ENCODE measurements at places on chromosomes 6 and 20.

- DNase-seq, result no peak
Measured at GRCh38 chr6:165988757-165989456, 178.7 kb downstream of the TBXT start.

- no peak for DNase-seq
Measured at GRCh38 chr6:6057442-6058053, 50.8 kb upstream of the NRN1 start.

GRCh38 chr6:80163754-80164187, 57.3 kb downstream of the BCKDHB start:
- DNase-seq, result no peak

GRCh38 chr6:116465246-116465645, 4.1 kb downstream of the CALHM6 start:
- no peak for DNase-seq

- no peak for DNase-seq
Measured at GRCh38 chr6:17086469-17086868, 15.4 kb upstream of the STMND1 start.

- no peak for DNase-seq
Measured at GRCh38 chr6:17268114-17268513, 13.0 kb upstream of the RBM24 start.

DNA sequence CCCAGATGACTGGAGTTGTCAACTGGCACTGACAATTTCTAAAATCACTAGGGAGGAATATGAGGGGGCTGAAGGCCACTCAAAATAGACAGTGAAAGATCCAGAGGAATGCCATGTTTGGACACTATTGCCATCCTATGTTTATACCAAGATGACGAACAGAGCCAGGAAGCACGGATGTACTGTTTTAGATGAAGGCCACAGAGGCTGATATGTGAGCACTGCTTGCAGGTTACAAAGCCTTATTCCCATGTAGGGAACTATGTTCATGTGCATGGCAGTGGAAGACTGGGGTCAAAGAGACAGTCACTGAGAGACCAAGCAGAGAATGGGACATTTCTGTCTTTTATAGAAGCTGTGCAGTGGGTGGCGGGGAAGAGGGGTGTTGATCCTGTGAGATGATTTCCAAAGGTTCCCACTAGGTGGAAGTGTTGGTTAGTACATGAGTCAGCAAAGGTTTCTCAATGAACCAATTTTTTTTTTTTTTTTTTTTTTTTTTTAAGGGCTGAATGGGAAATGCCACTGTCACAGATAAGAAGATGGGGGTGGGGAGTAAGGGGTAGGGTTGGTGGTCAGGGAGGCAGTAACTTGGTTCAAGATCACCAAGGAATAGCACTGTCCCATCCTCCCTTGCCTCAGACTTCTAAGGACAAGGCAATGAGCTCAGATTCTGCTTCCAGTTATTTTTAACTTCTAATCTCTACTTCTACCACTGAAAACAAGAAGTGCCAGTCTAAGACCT, 46.7 kb upstream of the MOCS1 start:
- DNase-seq, result peak; percentile 48

DNA sequence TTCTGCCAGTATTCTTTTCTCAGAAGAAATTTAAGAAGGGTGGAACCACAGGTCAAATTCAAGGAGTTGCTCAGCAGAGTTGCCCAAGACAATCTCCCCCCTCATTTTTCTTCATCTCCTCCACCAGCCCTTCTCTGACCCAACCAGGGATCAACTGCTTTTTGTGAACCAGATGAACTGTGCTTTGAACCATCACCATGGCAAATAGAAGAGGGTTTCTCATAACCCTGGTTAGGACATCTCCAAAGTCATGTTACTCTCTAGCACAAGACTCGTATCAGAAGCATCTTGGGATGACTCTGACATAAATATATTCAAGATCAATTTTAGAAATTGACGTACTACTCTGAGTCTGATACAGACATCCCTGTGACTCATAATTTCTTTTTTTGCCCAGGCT, 130.7 kb downstream of the ALDH8A1 start:
- no peak for DNase-seq

DNA sequence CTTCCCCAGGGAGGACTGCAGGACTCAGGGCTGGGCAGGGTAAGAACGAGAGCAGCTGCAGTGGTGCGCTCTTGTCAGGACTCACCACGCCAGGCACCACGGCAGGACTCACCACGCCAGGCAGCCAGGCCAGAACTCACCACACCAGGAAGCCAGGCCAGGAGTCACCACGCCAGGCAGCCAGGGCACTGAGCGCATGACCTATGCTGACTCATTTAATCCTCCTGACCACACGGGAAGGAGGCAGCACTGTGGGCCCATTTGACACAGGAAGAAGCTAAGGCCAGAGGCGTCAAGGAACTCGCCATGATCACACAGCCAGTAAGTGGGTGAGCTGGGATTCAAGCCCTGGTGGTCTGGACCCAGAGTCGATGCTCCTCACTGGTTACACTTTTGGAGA, 189.3 kb downstream of the PREX1 start:
- DNase-seq, result no peak

DNA sequence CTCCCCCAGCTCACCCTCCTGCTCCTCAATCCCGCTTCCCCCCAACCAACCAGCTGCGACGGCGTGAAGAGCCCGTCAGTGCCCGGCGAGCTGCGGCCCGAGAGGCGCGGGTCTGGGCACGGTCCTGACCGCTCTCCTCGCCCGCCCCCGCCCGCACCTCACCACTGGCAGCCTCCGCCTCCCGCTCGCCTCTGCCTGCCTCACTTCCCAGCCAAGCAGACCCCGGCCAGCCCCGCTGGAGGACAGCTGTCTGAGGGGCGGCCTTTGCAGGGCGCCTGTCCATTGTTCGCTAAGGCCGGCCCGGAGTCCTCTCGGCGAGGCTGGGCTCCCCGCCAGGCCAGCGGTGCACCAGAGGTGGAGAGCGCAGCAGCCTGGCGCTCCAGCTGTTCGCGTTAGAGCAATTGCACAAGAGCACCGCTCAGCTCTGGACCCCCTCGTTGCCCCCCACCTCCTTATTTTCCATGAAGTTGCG, 1.3 kb downstream of the SOBP start:
- no peak for DNase-seq

DNA sequence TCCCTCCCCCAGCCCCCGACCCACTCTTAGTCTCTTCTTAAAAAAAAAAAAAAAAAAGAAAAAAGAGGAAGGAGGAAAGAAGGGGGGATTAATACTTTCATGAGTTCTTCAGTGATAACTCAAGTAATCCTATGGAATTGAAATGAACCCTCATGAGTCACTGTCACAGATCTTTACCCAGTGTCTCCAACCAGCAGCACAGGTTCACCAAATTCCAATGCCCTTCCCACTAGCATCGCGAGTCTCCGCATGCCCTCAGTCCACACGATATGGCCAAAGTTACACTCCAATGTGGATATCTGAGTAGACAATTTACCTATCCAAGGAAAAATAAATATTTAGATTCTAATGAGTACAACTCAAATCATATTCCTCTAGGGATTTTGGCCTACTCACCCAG, 74.5 kb downstream of the MDN1 start:
- no peak for DNase-seq

GRCh38 chr20:59820204-59821041, 113.0 kb downstream of the SYCP2 start:
- DNase-seq, result no peak

GRCh38 chr6:169185692-169186485, 67.8 kb downstream of the THBS2 start:
- DNase-seq, result no peak

DNA sequence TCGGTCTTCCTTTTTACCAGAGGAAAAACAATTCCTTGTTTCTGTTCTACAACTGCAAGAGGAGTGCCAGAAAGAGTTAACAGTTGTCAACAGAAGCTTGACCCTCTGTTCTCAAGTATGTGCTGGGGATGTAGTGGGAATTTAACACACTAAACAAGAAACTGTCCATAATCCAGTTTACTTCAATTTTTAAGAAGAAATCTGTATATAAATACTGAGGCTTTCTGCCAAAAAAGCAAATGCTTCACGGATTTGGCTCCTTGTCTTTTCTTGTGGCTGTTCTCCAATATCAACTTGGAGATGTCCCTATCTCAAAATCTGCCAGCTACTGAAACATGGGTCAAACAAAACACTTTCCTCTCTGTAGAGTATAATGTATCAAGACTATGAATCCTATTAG, 26.8 kb downstream of the REV3L start:
- DNase-seq, result no peak

GRCh38 chr6:148105695-148106094, 236.9 kb upstream of the SASH1 start:
- DNase-seq, result no peak

DNA sequence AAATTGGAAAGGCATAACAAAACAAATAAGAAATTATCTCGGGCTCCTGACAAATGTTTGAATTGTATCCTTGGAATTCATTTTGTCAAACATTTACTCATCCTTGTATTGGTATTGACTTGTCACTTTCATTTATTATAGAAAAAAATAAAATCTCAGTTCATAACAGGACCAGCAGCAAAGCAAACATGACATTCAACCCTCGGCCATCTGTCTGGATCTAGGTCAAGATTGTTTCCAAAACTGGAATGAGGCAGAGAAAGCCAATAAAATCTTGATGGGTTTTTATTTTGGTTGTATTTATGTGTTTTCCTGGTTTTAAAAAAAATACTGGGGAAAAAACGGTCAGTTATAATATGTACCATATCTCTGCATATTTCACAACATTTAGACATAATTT, 42.9 kb upstream of the FABP7 start:
- DNase-seq, result no peak

GRCh38 chr6:63066055-63066704, 145.1 kb upstream of the FKBP1C start:
- no peak for DNase-seq

GRCh38 chr20:13331536-13331935, 110.5 kb downstream of the ISM1 start:
- no peak for DNase-seq

DNA sequence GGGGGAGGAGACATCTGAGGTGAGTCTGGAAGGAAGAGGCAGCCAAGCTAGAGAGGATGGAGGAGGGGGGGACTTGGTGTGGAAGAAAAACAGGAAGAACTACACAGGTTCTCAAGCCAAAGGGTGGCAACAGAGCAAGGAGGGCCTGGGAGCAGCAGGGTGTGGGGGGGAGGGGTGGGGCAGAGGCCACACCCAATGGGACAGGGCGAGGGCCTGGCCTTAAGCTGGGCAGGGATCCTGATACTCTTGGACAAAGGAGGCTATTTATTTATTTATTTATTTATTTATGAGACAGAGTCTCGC, 359.0 kb downstream of the ZFAND3 start:
- no peak for DNase-seq

DNA sequence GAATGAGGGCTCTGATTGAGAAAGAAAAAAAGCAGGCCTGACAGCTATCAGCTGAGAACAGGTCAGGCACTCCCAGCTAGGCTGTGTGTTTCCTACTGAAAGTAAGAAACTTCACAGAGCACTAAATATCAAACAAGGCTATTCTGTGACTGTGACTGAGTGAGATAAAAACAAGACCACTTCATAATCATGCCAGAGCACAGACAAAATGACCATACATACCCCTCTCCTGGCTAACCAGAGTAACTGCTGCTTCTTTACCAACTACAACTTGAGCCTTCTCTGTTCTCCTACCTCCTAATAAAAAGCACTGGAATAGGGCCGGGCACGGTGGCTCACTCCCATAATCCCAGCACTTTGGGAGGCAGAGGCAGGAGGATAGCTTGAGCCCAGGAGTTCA, 6.8 kb upstream of the BTN1A1 start:
- no peak for DNase-seq

DNA sequence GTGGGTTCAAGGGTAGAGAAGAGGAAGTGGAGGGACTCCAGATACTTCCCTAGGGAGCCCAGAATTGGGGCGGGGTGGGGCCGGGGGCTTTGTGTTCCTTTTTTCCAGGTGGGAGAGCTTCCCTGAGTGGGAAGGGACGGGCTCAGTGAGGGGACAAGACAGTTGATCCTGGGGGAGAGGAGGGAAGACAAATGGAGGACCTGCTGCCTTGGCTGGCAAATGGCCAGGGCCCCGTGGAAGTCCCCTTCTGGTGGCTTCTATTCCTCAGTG, 2.6 kb downstream of the CTSZ start:
- no peak for DNase-seq

DNA sequence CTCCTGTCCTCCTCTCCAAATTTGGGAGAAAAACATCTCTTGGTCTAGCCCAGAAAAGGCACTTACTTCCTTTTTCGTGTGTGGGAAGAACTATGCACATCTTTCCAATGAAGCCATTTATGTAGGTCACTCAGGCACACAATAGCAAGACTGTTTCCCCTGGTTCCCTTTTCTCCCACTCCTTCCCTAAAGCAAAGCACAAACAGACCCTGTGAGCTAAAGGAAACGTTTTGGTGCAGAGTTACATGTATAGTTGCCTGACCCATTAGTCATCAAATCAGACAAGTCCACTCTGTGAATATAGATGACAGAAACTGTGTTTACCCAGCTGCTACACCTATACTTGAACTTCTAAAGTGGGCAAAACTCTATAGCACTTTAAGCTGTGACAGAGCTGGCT, 474.6 kb downstream of the COL12A1 start:
- DNase-seq, result no peak

DNA sequence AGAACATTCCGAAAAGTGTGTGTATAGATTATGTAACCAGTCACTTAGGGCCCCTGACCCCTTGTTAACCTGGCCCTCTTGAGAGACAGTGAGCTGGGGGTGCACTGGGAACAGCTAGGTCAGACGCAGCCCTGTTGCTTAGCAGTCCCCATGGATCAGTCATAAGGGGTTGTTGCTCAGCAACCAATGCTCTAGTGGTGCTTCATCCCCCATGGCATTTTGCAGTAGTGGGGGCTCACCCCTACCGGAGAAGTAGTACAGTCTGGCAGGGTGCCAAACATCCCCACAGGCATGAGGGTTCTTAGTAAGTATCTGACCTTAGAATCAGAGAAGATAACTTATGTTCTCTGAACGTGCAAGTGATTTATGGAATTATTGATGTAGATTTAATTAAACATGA, 12.3 kb downstream of the PKIB start:
- DNase-seq, result no peak

DNA sequence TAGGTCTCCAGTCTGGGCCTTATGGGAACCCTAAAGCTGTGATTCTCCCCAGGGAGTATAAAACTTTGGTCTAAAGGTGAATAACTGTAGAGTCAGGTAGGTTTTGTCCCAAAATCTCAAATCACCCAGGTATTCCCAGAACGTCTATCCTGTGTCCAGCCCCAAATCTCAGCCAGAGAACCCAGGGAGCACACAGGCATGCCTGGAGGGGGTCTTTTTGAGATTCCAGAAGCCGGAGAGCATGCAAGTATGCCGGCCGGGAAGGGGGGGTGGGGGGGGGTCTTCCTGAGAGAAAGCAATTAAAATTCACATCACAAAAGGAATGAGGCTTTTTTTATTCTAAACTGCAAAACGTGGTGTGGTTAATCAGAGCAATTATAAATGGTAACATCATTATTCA, 210.0 kb downstream of the PTPRT start:
- DNase-seq, result no peak

Measured in H1 (cell line).